ENCODE measurements at places on chromosomes 3 and 15.

DNA sequence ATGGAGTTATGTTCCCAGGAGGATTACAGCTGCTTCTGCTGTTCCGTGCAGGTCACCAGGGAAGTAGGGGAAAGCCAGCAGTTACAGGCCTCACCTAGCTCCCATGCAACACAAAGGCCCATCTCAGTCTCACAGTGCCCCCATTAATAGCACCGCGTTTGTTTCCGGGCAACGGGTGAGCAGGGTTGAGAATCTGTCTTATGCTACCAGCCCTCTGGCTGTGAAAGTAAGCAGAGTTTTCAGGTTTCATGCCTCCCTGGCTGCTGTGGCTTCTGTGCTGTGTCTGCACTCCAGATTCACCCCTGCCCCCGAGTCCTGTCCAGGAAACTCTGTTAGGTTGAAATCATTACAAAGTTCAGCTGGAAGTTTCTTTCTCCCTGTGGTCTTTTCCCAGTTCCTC, 254.4 kb upstream of the GPR149 start:
- DNase-seq, result no peak

GRCh38 chr3:35598804-35599203, 40.5 kb upstream of the ARPP21 start:
- no peak for DNase-seq

- no peak for DNase-seq
Observed at GRCh38 chr3:28326458-28326926, 22.0 kb upstream of the ZCWPW2 start.

DNA sequence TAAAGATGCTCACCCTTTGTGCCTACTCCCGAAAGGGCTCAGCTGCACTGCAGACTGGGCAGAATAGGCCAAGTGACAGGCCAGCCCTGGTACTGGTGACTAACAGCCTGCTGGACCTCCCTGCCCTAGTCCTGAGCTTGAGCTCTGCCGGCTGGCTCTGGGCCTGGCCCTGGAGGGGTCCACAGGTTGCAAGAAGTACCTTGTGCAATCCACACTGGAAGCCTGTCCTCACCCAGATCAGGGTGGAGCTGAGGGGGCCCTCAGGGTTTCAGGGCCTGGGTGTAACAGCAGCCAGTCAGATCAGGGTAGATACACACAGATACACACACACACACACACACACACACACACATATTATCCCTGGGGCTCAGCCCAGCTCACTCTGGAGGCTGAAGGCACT, 27.3 kb upstream of the PLA2G4D start:
- no peak for DNase-seq

All from AG10803 (cell line).